Left ventricle myocardium inferior (tissue), 1 donor: ENCODE measurements at places on chromosomes 2 and 18. TPM values are rescaled to one million over a fixed set of nuclear protein-coding genes. Genes with fewer than 3 reads are reported as not detected.

DNA sequence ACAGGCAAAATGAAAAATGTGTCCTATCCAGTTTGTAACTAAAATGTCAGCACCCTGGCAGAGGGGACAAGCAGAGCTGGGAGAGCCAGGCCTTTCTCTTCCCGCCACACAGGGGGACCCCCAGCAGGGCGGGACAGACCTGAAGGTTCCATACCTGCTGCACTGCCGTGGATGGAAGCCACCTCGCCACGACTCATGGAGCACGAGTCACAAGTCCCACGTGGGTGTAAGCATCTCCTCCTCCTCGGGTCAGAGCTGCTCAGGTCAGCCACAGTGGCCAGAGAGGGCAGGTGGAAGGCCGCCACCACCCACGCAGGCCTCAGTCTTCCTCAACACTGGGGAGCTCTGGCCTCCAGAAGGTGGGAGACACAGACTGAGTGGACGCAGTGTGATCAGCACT, 21.0 kb downstream of the C1QL2 start:
- no peak for DNase-seq

DNA sequence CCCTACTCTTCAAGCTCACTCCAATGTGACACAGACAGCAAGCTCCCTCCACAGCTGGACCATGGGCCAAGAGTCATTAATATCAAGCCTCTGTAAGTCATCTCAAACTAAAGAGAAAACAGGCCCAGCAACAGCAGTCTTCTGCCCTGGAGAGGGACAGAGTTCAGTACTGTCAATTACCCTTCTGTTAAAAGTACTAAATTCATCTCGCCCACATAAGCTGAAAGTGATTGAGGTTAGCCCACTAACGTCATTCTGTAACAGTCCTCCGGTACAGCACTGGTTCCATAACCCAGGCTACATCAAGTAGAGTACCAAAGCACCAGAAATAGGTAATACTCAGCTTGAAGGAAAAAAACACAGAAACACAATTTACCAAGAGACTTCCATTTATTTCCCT, 25.9 kb downstream of the THADA start:
- DNase-seq, result no peak

FOXI3 gene
- total RNA-seq, result not detected

CRACDL gene
- 3.0 TPM for total RNA-seq

GRCh38 chr2:143334837-143335236, 205.6 kb downstream of the ARHGAP15 start:
- DNase-seq, result no peak

- DNase-seq, result no peak
These were observed 284.0 kb upstream of the MC4R start for GRCh38 chr18:60656553-60656952.

CYTIP gene
- total RNA-seq, result 0.82 TPM

GRCh38 chr18:50473881-50474280, 86.0 kb upstream of the MAPK4 start:
- DNase-seq, result no peak

- DNase-seq, result no peak
These were observed 100.4 kb downstream of the ACOXL start for GRCh38 chr2:110832740-110833139.

ASAP2 gene
- 10.0 TPM for total RNA-seq

DCC gene
- not detected for total RNA-seq

DNA sequence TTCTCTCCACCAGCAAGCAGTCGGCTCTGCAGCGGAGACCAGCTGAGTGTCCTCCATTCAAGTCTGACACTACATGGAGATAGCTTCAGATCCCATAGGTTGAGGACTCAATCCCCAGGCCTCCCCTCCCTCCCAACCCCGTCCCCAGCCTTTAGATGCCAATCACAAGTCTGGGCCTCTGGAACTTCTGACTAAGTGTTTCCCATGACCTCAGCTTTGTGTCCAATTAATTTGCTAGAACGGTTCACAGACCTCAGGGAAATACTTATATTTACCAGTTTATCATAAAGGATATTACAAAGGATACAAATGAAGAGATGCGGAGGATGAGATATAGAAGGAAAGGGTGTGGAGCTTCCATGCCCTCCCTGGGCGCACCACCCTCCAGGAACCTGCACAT, 77.4 kb downstream of the MERTK start:
- no peak for DNase-seq

DNA sequence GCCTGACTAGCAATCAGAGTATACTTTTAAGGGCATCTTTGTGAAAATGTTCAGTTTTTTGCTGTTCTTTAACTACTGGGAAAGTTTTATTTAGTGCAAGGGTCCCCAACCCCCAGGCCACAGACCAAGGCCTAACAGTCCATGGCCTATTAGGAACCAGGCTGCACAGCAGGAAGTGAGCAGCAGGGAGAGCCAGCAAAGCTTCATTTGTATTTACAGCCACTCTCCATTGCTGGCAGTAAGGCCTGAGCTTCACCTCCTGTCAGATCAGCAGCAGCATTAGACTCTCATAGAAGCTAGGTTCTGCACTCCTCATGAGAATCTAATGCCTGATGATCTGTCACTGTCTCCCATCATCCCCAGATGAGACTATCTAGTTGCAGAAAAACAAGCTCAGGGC, 17.1 kb upstream of the NR4A2 start:
- DNase-seq, result no peak

EFR3B gene
- 8.7 TPM for total RNA-seq

DNA sequence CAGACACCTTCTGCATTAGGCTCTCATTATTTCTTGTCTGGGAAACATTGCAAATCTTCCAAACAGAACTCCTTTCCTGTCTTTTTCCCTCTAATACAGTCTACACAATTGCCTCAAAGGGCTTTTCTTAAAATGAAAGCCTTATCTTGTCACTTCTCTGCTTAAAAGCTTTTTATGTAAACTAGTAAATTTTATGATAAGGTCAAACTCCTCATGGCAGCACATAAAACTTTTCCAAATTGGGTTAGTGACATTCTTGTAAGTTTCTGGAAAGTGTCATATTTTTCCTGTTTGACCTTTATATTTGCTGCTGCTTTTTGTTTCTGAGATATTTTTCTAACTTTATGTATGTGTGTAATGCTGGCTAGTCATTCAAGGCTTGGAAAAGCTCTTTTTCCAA, 261.4 kb upstream of the KLHL14 start:
- DNase-seq, result no peak

GRCh38 chr18:36187193-36187825, at the start of gene MOCOS:
TSS of gene MOCOS (plus strand) at chr18:36187497. CDS start at chr18:36187540, 43 bp downstream.
- peak; percentile 82 for DNase-seq

- no peak for DNase-seq
These were observed 38.1 kb downstream of the PLEK start for GRCh38 chr2:68403199-68403644.

GALNT5 gene
- 0.19 TPM for total RNA-seq

DNA sequence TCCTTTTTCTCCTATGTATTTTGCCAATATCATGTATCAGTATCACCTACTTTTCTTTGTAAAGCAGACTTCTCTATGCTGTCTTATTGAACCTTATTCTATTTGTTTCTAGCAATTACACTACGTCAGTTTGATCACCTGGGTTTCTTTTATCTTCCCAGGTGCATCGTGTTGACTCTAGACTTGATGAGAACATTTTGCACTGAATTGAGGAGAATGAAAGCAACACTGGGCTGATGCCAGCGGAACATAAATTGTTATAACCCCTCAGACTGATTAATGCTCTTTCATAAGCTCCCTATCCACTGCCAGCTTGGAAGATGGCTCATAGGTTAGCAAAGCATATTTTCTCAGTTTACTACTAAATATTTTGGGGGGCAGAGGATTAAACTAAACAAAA, 140.6 kb downstream of the EPHA4 start:
- no peak for DNase-seq
